ENCODE measurements at places on chromosomes 2 and 18.
A peak's percentile ranks its signal among the peaks of the same experiment; 100 is the strongest.

GRCh38 chr2:98893911-98894321 lies 42.1 kb downstream of the CRACDL start:
- DNase-seq: no peak

- DNase-seq: no peak
Measured at GRCh38 chr2:219309278-219309677, at the start of gene PTPRN. TSS of gene PTPRN (minus strand) at chr2:219309401. CDS start at chr2:219309332, 69 bp downstream.

- no peak for DNase-seq
Measured at GRCh38 chr2:233003658-233004555, 9.1 kb downstream of the NGEF start.

- peak; percentile 62 for DNase-seq
Measured at GRCh38 chr18:48455555-48456478, 46.6 kb upstream of the ZBTB7C start.

GRCh38 chr2:111068435-111069058 lies 52.2 kb upstream of the BCL2L11 start:
- DNase-seq: no peak

DNA sequence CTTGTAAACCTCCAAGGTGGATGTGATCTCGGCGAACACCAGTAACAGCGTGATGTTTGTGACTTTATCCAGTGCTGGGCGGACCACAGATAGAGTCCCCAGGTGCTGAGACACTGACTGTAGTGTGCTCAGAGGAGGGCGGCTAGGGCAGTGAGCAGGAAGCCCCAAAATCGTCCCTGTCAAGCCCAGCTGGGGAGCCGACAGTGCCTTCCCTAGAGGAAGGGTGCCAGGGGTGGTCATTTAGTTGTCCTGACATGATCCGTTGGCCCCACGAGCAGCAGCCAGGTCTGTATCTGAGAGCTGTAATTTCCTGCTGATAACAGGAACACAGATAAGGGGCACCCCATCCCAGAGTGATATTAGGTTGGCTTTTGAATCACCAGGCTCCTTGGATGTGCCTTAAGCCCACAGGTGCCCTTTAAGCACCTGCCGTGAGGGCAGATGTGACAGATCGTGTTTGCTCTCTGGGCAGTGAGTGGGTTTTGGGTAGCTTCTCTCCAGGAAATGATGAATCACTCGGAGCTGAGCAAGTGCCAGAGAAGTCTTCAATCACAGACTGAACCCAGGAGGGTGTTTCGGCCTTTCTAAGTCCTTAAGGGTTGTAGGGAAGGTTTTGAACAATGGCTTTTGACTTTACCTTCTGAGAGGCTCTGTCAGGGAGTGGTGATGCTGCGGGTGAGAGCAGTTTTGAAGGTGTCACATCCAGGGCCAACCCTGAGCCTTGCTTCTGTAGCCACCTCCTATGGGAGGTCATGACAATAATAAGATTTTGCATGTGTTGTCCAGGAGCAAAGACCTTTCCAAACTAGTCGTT lies 7.7 kb downstream of the LPIN1 start:
- peak; percentile 77 for DNase-seq

- no peak for DNase-seq
Measured at GRCh38 chr18:47815486-47816270, 114.8 kb downstream of the SMAD2 start.

DNA sequence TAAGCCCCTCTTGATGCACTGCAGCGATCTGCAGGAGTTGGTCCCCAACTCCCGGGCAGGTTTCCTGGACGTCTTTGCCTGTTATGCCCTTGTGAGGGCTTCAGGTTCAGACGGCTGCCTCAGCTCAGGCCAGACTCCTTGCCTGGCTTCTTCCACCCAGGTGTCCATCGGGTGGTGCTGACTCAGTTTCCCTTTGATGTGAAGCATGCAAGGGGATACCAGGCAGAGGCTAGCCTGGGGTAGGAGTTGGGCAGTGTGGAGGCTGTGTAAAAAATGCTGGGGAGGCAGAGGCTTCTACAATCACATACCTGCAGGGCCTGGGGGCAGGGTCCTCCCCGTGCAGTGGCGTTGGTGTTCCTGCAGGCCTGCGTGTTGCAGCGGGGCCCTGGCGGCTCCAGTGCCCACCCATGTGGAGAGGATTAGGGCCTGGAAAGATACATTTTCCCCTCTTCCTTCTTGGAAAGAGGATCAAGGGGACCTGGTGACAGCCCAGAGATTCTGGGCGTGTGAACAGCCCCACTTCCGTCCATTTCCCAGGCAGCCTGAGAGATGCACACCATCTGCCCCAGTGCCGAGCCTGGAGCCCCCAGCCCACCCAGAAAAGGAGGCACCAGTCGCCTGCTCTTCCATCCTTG lies 338.3 kb downstream of the DYSF start:
- no peak for DNase-seq

GRCh38 chr18:74784752-74785151 lies 187.1 kb downstream of the ZNF407 start:
- DNase-seq: no peak

GRCh38 chr2:12727065-12727464 lies 10.3 kb downstream of the TRIB2 start:
- no peak for DNase-seq

GRCh38 chr18:76972846-76973519 lies 150.6 kb downstream of the ZNF236 start:
- DNase-seq: no peak

DNA sequence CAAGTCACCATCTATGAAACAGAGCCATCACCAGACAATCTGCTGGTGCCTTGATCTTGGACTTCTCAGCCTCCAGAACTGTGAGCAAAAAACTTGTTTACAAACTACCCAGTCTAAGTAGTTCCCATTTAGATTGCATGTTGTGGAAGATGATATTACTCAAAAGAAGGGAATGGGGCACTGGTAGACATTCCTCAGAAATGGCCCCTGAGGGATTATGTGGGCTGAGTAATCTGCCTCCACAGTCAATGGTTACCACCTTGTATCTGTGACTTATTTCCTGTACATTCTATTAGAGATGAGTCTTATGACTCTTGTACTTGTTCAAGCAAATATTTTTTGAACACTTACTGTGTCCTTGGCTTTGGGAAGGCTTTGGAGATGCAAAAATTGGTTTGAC lies 160.4 kb downstream of the NUP35 start:
- DNase-seq: no peak

DNA sequence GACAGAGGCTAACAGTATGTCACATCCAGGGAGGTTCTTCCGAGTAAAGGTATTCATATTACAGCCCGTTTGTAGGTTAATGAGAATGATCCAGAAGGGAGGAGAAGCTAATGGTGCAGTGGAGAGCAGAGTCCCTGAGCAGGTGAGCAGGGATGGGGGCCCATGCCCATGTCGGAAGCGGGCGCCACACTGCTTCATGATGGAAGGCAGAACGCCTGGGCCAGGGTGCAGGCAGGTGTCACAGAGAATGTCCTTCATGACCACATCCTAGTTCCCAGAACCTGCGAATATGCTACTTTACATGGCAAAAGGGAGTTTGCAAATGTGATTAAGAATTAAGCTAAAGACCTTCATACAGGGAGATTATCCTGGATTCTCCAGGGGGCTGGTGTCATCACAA lies 4.0 kb downstream of the HES6 start:
- no peak for DNase-seq

- peak; percentile 43 for DNase-seq
Measured at GRCh38 chr2:232162187-232162586, 200.7 kb downstream of the DIS3L2 start.

GRCh38 chr18:45493830-45494229 lies 121.4 kb upstream of the SLC14A2 start:
- DNase-seq: no peak

DNA sequence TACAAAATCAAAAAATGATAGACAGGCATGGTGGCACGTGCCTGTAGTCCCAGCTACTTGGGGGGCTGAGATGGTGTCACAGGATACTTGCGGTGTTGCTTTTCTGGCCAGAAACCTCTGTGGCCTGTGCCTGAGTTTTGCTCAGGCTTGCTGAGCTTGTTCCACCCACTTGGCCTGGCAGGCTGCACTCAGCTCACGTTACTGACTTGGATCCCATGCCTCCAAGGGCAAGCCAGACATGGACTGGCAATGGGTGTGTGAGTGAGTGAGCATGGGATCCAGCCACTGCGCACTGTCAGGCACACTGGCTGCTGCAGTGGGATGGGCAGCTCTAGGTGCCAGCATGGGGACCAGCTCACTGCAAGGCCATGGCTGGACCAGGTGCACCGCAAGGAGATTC lies 67.9 kb downstream of the NCAPH start:
- no peak for DNase-seq

DNA sequence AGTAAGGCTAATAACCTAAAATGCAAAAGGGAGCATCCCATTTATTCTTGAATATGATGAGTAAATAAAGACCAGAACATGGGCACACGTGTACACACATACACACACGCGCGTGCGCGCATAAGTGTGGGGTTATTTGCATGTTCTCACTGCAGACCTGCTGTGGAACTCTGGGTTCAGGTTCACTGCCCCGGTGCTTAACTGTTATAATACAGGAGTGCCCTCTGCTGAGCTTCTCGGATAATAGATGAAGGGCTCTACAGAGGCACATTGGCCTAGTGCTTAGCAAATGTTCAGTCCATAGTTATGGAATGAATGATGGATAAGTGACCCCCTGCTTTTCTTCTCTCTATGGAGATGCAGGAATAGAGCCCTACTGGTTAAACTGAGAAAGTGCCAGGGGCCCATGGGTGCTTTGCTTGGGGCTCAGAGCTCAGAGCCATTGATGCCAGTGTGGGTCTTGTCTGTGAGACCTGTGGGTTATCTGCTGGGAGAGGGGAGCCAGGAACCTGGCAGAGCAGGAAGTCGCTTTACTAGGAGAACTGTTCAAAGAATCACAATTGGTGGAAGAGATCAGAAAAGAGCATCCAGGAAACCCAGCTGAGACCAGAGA lies 3.6 kb upstream of the ARL4C start:
- DNase-seq: peak; percentile 57

DNA sequence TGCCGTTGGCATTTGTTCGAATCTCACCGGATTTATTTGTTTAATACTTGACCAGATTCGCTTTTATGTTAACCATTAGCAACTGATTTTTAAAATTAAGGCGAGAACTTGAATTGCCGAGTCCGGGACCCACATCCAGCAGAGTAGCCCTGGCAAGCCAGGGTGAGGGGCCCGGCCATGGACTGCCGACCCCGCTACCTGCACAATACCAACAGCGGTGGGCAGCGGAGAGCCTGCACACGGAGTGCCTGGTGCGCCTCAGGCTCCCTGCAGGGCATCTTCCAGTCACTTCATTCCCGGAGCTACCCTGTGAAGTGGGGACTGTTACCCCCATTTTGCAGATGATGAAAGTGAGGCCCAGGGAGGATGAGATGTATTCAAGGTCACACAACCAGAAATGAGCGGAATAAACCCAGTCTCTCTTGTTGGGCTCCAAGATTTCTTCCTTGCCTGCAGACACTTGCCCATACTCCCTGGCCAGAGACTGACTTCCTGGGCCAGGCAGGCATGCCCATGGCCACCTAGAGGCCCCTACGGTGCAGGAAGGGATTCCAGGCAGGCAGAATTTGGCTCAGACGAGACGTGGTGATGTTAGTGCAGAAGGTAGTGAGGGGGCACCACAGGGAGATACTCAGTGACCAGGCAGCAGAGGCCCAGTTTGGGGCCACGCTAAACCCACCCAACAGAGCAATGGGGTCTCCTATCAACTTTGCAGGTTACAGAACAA lies 2.9 kb downstream of the FBLN7 start:
- DNase-seq: no peak

- DNase-seq: no peak
Measured at GRCh38 chr18:38466426-38466825, 900.8 kb upstream of the CELF4 start.

DNA sequence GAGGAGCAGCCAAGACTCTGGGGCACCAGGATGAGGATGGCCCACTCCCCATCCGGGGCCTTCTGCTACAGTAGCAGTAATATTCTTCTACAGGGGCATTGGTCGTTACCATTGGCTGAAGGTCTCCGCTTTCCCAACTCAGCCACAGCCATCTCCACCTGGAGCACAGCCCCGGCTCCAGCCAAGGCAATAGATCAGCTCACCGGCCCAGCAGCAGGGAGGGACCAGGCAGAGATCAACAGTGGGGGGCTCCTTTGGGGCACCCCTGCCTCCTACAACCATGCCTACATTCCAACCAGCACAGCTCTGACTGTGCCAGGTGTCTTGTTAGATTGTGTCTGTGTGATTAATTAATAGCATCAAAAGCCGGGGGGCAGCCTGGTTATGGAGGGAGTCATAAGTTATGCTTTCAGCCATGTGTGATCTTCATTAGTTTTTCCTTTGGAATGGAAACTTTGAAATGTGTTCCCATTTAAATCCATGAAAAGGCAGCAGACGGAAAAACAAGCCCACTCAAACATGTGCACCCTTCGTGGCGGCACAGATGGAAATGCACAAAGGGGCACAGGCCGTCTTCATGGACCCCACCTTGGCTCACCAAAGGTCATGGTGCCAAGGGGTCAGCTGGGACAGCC lies 68.6 kb upstream of the BZW1 start:
- DNase-seq: no peak

- DNase-seq: no peak
Measured at GRCh38 chr2:127235082-127235702, 15.1 kb upstream of the CYP27C1 start.

DNA sequence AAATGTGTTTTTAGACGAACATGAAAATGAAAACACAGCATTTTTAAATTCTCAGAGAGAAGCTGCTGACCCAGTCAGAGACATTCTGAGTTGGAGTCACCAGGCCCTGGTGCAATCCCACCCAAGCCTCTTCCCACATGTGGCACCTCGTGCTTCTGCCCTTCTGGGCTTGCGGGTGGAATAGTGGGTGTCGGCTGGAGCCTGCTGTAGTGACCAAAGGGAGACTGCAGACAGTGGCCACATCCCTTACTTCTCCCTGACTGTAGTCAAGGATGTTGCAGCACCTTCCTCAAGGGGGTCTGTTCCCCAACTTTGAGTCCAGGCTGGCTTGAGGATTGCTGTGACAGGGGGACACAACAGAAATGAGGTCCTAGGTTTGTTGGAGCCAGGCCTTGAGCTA lies 104.4 kb upstream of the GLI2 start:
- no peak for DNase-seq

DNA sequence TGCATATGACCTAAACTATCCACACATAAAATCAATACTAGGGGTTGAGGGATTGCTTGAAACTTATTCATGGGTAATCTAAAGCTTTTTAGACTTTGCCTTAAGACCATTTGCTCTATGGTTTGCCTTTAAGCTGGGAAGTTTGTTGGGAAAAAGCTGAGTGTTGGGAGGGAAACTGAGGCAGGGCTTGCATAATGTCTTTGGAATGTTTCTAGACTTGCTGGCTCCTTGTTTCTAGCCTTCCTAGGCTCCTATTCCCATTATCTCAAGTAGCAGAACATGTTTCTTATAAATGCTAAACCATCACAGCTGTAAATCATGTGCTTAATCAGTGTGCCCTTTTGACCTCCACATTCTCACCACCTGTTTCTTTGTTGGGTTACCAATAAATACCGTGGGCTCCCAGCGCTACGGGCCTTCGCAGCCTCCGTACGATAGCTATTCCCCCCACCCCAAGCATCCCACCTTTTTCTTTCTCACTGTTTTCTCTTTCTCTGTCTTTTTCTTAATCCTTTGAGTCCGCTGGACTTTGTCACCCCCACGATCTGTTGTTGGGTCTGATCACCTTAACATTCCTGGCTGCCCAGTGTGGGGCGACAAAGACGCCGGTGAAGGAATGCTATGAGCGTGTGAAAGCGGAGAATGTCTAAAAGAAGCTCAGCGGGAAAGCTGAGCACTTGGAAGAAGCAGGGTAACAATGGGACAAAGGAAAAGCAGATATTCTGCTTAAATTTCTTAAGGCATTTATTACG lies 49.4 kb upstream of the CWC22 start:
- DNase-seq: no peak

- DNase-seq: no peak
Measured at GRCh38 chr2:140242889-140243288, 1462.7 kb upstream of the NXPH2 start.

- no peak for DNase-seq
Measured at GRCh38 chr2:223886726-223887125, 49.3 kb upstream of the AP1S3 start.

GRCh38 chr2:233060501-233060979 lies 398 bp downstream of the INPP5D start:
- DNase-seq: no peak

Measured in AG08396 (cell line).